ENCODE measurements at places on chromosomes 6 and 20.

GRCh38 chr6:143328876-143329275, 121.6 kb downstream of the ADAT2 start:
- no peak for DNase-seq

DNA sequence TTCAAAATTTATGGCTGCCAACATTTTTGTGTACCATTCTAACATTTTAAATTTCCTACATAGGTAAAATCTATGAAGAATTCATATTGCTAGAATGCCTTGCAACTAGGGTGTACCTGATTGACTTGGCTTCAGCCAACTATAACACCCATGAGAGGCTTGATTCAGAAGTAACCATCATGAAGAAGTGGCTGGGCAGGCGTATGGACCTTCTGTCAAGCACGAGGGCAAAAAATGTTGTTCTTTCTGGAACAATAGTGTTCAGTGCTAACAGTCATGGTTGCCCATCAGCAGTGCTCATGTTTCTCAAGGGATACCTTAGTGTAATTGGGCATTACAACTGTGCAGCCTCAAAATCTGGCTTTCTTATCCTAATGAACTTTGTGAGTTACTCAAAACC, 42.9 kb downstream of the ID4 start:
- DNase-seq = no peak

DNA sequence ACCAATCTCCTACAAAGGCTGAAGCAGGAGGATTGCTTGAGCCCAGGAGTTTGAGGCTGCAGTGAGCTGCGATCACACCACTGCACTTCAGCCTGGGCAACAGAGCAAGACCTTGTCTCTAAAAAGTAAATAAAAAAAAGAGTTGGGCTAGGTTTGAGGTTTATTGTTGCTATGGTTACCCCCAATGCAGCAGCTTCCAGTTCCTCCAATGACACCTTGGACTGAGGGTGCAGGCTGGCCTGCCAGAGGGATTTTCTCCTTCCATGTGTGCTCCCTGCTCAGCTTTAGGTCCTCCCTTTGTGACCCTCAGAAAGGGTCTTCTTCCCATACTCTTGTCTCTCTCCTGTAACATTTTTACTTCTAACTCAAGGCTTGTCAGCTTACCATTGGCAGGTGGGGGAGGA, 10.6 kb upstream of the TBC1D20 start:
- DNase-seq = no peak

- no peak for DNase-seq
These were observed 66.3 kb downstream of the ATXN1 start for GRCh38 chr6:16694781-16695578.

- no peak for DNase-seq
These were observed 28.8 kb downstream of the OGFRL1 start for GRCh38 chr6:71317441-71317840.

DNA sequence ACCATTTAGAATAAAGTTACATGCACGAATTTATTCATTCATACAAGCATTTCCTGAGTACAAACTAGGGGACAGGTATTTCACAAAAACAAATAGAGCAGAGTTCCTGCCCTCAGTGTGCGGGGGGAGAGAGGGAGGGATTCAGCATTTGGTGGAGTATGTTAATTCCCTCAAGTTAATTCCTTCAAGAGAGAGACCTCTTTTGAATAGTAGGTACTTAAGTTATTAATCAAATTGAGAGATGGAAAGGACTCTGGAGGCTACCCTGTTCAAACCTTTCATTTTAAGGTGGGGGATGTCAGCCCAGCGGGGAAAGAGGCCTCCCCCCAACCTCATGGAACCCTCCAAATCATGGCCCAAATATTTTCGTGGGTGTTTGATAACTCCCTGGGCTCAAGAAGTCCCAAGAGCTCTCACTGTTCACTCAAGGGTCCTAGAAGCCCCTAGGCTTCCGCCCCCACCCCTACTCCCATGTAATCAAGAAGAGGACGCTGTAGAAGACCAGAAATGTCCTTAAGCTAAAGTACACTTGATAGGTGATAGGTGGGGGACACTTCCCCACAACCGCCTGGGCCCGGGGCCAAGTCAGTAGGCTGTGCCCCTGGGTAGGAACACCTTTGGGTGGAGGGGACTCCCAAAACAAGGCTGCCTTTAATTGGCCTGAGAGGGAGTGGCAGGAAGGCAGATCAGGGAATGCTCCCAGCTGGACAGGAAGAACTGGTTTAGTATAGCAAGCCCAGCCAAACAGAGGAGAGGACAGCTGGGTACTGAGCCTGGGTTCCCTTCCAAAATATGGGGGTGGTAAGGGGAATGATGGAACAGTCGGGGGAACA, 2.9 kb downstream of the SDC4 start:
- DNase-seq = no peak

GRCh38 chr6:138456401-138456790, 42.9 kb downstream of the NHSL1 start:
- DNase-seq = no peak

DNA sequence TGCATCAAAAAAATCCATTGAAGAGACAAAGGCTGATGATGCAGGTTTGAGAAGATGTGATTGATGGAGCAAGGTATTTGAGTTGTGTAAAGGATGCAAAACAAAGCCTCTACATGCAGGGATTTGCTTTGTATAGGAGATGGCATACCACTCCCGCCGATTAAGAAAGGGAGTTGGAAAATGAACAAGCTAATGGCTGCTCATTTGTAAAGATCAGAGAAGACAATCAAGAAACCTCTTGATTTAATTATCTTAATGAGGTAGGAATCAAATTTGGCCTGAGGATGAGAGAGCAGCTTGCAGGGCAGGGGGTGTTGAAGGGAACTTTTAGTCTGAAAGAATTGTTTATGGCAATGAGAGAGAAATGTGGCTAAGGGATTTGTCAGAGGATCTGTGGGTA, 448.2 kb upstream of the ADGRB3 start:
- DNase-seq = no peak

DNA sequence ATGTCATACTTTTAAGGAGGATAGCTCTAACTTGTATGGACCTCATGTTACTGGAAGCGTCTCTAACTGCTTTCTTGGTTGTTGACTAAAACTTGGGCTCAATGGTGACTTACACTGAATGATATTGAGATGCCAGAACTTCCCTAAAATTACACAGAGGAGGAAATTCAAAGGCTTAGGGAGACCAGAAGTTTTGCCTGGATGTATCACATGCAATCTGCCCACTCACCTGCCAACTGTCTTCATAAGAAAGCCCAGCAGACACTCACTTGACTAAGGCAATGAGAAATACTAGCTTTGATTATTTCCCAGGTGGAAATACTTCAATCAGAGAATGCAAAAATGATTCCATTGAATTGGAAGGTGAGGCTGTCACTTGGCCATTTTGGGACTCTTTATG, 51.2 kb upstream of the PDYN start:
- no peak for DNase-seq

- DNase-seq = peak; percentile 48
These were observed 32.8 kb downstream of the GFOD1 start for GRCh38 chr6:13454286-13455221.

DNA sequence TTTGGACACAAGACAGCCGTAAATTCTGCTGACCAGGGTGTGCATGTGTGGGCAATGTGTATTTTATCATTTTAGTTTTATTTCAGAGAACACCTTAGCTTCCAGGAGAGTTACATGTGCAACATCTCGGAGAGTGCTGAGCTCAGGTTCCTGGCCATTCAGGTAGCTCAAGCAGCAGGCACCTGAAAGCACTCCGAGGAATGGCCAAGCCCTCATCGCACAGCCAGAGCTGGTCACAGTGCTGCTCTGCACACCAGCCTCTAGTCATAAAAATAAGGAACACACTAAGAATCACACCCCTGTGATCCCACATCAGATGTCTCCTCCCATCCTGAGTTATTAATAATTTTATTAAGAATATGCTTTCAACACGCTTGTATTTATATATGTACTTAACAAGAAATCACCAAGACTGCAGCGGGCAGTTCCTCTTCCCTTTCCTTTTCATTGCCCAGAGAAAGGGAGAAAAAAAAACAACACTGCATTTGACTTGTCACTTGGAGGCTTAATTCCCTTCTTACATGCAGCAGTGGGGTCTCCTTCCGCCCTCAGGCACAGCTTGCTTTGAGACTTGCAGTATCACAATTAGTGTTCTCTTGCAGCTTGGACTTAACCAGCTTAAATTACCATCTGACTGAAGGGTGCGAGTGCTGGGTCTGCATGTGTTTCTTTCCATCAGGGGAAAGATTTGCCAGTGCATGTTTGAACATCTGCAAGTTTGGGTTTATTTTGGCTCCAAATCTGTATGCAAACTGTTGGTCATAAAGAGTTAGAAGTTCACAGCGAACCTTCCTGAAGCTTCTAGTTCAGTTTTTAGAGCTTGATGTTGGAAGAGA, 36.0 kb upstream of the IRF4 start:
- DNase-seq = no peak

DNA sequence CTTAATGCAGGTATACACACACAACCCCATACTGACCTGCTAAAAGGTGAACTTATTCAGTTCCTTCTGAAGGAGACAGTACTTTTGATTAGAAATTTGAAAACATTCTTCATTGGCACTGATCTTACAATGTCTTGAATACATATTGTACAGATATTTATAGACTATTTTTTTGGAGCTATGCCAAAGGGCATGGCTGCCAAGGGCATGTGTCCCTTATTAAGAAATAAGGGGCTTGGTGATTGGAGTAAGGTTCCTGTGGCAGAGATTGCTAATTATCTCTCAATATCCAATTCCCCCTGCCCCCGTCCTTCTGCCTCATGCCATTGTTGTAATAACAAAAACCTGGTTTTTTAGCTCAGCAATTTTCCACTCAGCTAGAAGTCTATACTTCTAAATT, 355.9 kb downstream of the FARS2 start:
- no peak for DNase-seq

DNA sequence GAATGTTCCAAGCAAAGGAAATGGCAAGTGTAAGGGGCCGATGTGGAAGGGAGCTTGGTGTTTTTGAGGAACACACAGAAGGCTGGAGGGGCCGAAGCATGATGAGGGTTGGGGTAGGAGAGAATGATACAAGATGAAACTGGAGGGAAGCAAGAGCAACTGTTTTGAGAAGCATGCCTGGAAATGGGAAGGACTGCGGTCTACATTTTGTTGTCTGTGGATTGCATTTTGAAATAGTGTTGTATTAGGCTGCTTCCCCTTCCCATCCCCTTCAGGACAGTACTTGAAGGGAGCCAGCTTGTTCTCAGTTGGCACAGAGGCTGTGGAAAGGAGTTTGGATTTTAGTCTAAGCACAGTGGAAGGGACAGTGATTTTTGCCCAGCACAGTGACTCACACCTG, 2.2 kb downstream of the TM9SF4 start:
- DNase-seq = no peak

DNA sequence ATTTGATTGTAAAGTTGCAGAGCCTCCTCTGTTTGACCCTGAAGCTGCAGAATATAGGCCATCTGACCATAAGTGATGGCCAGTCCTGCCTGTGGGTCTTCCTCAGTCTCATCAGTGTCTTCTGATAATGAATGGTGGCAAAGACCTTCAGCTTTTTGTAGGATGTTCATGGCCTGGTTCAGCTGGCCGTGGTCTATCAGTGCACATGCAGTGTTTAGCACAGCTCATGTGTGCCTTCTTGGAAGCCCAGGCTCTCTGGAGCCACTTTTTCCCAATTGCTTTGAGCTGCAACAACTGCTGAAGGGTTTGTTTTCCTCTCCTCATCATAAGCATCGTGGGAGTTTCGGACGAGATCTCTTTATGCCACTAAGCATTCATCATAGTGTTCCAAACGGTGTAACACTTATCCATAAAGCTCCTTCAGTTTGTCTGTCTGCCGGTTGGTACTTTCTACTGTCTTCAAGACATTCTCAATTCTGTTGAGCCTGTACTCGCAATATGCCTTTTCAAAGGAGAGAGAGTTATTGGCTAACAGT, 70.1 kb upstream of the TULP4 start:
- DNase-seq = no peak

DNA sequence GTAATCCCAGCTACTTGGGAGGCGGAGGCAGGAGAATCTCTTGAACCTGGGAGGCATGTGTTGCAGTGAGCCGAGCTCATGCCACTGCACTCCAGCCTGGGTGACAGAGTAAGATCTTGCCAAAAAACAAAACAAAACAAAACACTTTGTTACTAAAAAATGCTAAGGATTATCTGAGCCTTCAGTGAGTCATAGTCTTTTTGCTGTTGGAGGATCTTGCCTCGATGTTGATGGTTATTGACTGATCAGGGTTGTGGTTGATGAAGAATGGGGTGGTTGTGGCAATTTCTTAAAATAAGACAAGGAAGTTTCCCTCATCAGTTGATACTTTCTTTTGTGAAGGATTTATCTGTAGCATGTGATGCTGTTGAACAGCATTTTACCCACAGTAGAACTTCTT, 196.8 kb upstream of the HDDC2 start:
- no peak for DNase-seq

DNA sequence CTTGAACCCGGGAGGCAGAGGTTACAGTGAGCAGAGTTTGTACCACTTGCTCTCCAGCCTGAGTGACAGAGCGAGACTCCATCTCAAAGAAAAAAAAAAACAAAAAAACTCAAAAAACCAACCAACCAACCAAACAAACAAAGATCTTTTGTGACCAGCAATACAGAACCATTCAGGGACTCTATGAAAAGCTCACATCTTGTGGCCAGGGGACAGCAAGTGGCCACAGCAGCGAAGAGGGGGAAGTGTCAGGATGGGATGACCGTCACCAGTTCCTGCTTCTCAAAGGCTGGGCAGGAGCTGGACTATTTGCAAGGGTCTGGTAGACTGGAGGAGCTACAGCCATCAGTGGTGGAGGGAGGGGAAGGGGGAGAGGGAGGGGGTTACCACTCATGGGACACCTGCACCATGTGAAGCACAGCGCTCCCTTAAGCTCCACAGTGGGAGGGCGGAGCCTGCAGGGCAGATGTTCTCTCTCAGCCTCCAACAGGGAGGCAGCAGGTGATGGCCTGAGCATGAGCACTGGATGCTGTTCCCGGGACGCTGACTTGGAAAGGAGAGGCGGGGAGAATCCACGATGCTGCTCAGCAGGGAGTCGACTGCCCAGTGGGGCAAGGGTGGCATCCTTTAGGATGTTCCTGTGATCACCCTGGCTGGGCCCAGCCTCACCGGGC, 19.7 kb upstream of the ULBP3 start:
- no peak for DNase-seq

DNA sequence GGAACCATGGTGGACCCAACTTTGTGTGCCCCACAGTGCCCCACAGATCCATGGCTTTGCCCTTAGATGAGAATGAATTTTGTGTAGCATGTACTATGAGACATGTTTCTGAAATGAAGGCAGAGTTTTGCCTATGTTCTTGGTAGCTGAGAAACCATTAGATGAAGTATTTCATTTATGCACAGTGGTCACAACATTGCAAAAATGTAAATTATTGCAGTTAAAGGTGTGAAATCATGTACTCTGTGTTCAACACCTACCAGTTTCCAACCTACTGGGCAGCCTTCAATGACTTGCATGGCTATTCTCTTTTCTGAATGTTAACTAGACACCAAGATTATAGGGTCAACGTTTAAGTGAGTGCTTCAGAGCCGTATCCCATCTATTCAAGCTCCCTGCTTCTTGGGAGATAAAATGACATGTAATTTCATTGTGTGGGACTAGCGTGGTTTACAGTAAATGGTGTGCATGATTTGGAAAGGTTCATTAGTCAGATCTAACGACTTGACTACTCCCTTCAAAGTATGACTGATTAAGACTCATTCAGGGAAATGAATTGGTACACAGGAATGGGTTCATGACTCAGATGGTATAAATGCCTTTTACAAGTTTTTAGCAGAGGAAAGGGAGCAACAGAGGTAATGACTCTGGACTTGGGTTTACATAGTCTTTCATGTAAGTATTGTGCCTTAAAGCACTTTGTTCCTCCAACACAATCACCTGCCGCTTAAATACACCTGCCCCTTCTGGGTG, 106.1 kb upstream of the AKIRIN2 start:
- no peak for DNase-seq

Data from stimulated activated CD4-positive, alpha-beta T cell treated with anti-CD3 and anti-CD28 coated beads, Interleukin-1b, Interleukin-23, amount 100 ng/mL, for 1 hour (primary cell).